Suprapubic skin (tissue), 4 donors: ENCODE measurements at places on chromosomes 7 and 10. TPM values are rescaled to one million over a fixed set of nuclear protein-coding genes. Genes with fewer than 3 reads are reported as not detected.

DNA sequence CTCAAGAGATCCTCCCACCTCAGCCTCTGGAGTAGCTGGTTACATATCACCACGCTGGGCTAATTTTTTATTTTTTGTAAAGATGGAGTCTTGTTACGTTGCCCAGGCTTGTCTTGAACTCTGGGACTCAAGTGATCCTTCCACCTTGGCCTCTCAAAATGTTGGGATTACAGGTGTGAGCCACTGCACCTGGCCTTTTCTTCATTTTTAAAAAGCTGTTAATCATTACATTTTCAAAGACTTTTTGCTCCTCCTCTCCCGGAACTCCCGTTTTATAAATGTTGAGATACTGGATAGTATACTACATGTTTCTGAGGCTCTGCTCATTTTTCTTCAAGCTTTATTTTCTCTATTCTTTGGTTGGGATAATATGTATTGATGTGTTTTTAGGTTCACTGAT lies 16.4 kb downstream of the AOAH start:
- DNase-seq: no peak
- no peaks in the 10 kb centered on the region for H3K27me3 ChIP-seq
- H3K36me3 ChIP-seq: no peaks in the 10 kb centered on the region

DNA sequence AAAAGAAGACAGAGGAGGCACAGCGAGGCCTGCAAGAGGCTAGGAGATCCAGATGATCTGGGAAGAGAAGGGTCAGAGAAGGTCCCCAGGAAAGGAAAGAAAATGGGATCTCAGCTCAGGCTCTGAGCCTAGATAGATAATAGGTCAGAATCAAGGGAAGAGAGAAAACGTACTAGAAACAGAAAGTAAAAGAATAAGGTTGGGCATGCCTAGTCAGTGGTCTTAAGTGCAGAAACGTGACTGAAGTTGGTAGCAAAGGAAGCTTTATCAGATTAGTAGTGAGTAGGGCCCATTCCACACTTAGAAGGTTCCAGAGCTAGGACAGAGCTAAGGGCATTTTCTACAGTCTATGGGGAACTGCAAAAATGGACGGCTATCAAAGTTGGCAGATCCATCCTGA lies 84.8 kb upstream of the ASAH2 start:
- no peak overlapping the region for H3K27ac ChIP-seq
- no peak for DNase-seq
- H3K4me3 ChIP-seq: no peak overlapping the region
- H3K27me3 ChIP-seq: no peaks in the 10 kb centered on the region
- peaks cover 17% of the 10 kb centered on the region for H3K36me3 ChIP-seq

DNA sequence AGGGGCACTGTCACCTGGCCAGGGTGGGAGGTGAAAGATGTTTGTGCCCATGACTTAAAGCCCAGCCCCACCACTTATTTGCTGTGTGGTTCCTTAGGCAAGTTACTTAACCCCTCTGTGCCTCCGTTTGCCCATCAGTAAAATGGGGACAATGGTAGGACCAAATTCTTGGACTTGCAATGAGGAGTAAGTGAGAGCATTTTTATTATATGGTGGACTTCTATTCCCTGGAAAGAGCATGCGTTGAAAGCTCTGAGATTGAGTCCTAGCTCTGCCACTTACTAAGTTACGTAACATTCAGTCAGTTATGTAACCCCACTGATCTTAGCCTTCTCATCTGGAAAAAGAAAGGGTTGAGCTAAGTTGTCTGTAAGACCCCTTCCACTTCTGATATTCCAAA lies 18.8 kb downstream of the VSIR start:
- H3K27me3 ChIP-seq: no peaks in the 10 kb centered on the region
- peak overlapping the region; percentile 11 for H3K27ac ChIP-seq
- peaks cover 57% of the 10 kb centered on the region for H3K4me1 ChIP-seq
- no peak for DNase-seq

DNA sequence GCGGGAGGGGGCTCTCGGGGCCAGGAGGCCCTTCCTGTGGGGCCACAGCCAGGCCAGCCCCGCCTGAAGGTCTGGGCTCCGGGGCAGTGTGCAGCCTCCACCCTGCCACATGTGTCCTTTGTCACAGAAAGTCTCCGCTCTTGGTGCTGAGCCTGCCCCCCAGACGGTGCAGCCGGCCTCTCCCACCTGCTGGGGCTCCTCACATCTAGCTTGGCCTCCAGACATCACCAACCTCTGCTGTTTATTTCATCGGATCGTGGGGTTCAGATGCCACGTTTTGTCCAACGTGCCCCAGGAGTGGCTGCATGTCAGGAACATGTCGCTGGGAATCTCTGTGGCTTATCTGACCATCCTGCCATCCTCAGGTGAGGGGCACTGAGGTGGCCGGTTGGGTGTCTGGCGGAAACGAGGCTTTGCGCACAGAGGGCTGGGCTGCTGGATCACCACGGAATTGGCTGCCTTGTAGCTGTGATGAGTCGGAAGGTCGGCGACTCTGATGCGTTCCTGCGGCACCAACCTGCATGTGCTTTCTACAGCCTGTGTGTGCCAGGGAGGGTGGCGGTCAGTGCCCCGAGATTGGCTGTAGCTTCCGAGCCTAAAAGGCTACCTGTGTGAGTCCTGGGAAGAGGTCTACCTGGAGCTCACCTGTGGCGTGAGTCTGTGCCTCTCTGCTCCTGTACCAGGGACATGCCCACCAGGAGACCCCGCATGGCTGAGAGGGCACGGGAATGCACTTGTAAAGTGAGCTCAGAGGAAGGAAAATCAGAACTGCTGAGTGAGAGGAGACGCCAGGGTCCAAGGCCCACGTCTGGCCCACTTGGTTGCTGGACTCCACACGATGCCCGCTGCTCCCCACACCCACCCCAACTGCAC lies 316.4 kb downstream of the DNAJB6 start:
- H3K4me3 ChIP-seq: no peak overlapping the region
- H3K27me3 ChIP-seq: peaks cover 3% of the 10 kb centered on the region
- no peak overlapping the region for H3K27ac ChIP-seq
- no peaks in the 10 kb centered on the region for H3K4me1 ChIP-seq
- no peak for DNase-seq

Gene GRK5
- total RNA-seq: 7.7 TPM

DNA sequence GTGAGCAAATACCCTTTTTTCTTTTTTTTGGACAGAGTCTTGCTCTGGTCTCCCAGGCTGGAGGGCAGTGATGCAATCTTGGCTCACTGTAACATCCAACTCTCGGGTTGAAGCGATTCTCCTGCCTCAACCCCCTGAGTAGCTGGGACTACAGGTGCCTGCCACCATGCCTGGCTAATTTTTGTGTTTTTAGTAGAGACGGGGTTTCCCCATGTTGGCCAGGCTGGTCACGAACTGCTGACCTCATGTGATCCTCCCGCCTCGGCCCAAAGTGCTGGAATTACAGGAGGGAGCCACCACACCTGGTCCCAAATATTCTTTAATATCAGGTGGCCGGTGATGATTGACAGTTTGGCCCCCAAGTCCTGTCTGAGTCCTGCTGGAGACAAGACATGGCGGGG lies 6.6 kb downstream of the LAT2 start:
- DNase-seq: no peak
- H3K4me3 ChIP-seq: no peak overlapping the region
- H3K27me3 ChIP-seq: no peaks in the 10 kb centered on the region
- H3K27ac ChIP-seq: no peak overlapping the region
- no peaks in the 10 kb centered on the region for H3K4me1 ChIP-seq

DNA sequence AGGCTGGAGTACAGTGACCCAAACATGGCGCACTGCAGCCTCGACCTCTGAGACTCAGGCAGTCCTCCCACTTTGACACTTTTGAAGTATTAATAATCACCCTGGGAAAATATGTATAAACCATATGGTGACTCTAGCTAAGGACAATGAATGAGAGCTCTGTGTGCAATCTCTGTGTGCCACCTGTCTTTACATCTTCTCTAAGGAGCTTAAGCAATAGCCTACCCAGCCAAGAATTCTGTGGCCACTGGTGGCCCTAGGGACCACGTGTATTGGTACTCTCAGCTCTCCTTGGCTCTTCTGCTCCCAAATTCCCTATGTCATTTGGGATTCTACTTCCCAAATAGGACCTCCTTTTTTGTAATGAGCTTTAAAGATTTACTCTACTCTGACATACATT lies 23.7 kb downstream of the FGF8 start:
- no peak overlapping the region for H3K4me3 ChIP-seq
- no peak overlapping the region for H3K27ac ChIP-seq
- no peak for DNase-seq
- peaks cover 15% of the 10 kb centered on the region for H3K27me3 ChIP-seq
- no peaks in the 10 kb centered on the region for H3K4me1 ChIP-seq
- no peaks in the 10 kb centered on the region for H3K36me3 ChIP-seq

DNA sequence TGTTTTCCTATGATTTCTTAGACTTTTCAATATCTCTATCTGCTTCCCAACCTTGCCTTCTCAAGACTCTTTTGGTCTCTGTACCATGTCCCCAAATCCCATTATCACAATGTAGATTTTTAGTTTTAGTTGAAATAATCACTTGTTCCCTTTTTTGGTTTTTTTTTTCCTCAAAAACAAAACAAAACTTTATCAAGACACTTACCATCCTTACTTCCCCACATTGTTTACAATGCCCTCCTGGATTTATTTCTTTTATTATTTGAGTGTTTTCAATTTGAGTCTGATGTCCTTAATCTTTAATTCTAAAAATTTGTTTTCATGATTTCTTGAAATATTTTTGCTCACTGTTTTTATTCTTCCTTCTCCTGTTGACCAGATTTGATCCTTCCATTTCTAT lies 112.6 kb downstream of the CPED1 start:
- no peaks in the 10 kb centered on the region for H3K27me3 ChIP-seq
- no peaks in the 10 kb centered on the region for H3K36me3 ChIP-seq
- no peak overlapping the region for H3K4me3 ChIP-seq
- DNase-seq: no peak

Gene MYL10
- total RNA-seq: not detected

DNA sequence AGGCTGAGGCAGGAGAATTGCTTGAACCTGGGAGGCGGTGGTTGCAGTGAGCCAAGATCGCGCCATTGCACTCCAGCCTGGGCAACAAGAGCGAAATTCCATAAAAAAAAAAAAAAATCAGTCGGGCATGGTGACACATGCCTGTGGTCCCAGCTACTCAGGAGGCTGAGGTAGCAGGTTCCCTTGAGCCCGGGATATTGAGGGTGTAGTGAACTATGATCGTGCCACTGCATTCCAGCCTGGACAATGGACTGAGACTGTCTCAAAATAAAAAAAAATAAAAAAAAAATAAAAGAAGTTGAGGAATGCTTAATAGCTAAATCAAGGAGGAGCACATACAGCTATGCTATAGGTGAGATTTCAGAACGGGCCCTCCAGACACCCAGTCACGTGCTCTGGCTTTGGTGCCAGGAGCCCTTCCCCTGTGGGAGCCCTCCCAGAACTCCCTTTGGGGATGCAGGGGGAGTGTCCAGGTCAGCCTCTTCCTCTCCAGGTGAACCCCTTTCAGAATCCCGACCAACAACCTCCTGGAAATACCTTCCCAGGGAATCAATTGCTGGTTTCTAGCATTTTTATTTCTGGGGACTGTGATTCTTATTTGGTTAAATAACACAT lies 42.9 kb upstream of the CTBP2 start:
- DNase-seq: no peak
- H3K4me1 ChIP-seq: no peaks in the 10 kb centered on the region
- no peak overlapping the region for H3K27ac ChIP-seq
- H3K36me3 ChIP-seq: no peaks in the 10 kb centered on the region
- H3K27me3 ChIP-seq: no peaks in the 10 kb centered on the region
- no peak overlapping the region for H3K4me3 ChIP-seq

Gene ZNF679
- not detected for total RNA-seq

Gene NEBL
- total RNA-seq: 49.9 TPM

GRCh38 chr7:157616426-157616825 lies 279.6 kb downstream of the DNAJB6 start:
- no peak overlapping the region for H3K27ac ChIP-seq
- peaks cover 9% of the 10 kb centered on the region for H3K27me3 ChIP-seq
- peaks cover 9% of the 10 kb centered on the region for H3K4me1 ChIP-seq
- no peaks in the 10 kb centered on the region for H3K36me3 ChIP-seq
- H3K4me3 ChIP-seq: no peak overlapping the region
- DNase-seq: no peak

Gene C10orf67
- total RNA-seq: 1.5 TPM

GRCh38 chr10:97333351-97333600 lies 1.3 kb downstream of the FRAT2 start:
- no peak for DNase-seq
- H3K27ac ChIP-seq: peak overlapping the region; percentile 98
- peak overlapping the region; percentile 90 for H3K4me3 ChIP-seq
- no peaks in the 10 kb centered on the region for H3K27me3 ChIP-seq
- peaks cover 68% of the 10 kb centered on the region for H3K4me1 ChIP-seq

DNA sequence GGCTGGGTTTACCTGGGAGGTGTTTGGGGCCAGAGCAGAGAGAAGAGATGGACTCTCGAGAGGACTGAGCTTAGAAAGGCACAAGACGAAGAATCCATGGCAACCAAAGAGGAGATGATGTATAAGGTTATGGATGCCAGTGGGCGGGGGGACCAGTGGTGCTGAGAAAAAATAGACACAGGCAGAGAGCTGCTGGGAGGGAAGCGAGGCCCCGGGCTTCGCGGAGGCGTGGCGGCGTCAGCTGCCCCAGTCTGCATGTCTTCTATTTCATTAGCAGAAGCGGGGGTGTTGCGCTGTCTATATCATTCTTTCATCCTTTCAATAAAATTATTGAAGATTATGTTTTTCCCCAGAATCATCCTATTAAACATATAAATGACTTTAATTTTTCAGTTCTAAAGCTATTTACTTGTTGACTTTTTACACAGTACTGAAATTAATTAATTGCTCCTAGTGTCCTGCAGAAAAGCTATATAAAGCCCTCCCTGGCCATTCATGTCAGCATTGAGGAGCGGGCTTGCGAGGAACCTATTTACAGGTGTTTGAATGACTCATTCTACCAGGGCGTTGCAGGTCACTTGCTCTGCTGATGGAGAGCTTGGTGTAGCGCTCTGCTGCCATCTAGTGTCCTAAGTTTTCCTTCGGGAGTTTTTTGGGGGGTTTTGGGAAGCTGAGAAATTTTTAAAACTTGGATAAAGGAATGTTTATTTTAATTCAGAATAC lies 42.9 kb upstream of the BHLHA15 start:
- no peak overlapping the region for H3K27ac ChIP-seq
- peaks cover 19% of the 10 kb centered on the region for H3K4me1 ChIP-seq
- DNase-seq: no peak
- H3K36me3 ChIP-seq: peaks cover 13% of the 10 kb centered on the region

- H3K4me3 ChIP-seq: no peak overlapping the region
- DNase-seq: no peak
- no peak overlapping the region for H3K27ac ChIP-seq
- H3K27me3 ChIP-seq: peaks cover 8% of the 10 kb centered on the region
These were observed 117.1 kb upstream of the PODXL start for GRCh38 chr7:131673576-131673975.

DNA sequence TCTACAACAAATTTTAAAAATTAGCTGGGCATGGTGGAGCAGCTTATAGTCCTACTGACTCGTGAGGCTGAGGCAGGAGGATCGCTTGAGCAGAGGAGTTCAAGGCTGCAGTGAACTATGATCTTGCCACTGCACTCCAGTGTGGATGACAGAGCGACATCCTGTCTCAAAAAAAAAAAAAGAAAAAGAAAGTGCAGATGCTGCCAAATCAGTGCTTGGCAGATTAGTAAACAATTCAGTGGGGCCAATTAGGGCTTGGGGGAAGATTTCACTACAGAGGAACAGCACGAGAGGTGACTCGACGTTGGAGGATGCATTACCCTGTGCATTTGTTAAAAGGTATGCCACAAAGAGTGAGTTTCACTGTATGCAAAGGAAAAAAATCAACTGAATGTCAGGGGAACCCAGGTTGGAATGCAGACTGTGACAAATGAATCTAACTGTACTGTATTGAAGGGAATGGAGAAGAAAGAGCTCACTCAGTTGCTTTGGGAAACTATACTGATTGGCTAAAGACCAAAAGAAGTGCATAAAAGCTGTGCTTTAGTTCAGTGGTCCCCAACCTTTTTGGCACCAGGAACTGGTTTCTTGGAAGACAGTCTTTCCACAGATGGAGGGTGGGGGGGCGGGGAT lies 31.6 kb downstream of the GARIN1A start:
- no peaks in the 10 kb centered on the region for H3K36me3 ChIP-seq
- no peak overlapping the region for H3K4me3 ChIP-seq
- no peak overlapping the region for H3K27ac ChIP-seq
- no peaks in the 10 kb centered on the region for H3K4me1 ChIP-seq
- DNase-seq: no peak
